Smooth muscle cell of the pulmonary artery (primary cell): ENCODE measurements at places on chromosomes 11 and 22. TPM values are rescaled to one million over a fixed set of nuclear protein-coding genes. Genes with fewer than 3 reads are reported as not detected.

OR5B21 gene
- total RNA-seq = not detected in 2 replicates

MYEOV gene
- 1.2 TPM in 2 replicates for total RNA-seq

UBQLNL gene
- total RNA-seq = 0.23 and 0.33 TPM in 2 replicates

SLC6A5 gene
- total RNA-seq = not detected in 2 replicates

MRGPRX4 gene
- total RNA-seq = not detected in 2 replicates

COMMD9 gene
- total RNA-seq = 29.5 and 32.8 TPM in 2 replicates

OR52E1 gene
- not detected in 2 replicates for total RNA-seq

PGA4 gene
- total RNA-seq = 2.5 TPM in 1 of 2 replicates, not detected in the other

APOA5 gene
- not detected in 2 replicates for total RNA-seq

DDB1 gene
- total RNA-seq = 283 and 295 TPM in 2 replicates

F2 gene
- not detected in 2 replicates for total RNA-seq

KCTD14 gene
- total RNA-seq = 0.50 and 0.72 TPM in 2 replicates

DGCR6 gene
- 0.46 and 0.59 TPM in 2 replicates for total RNA-seq

A4GALT gene
- total RNA-seq = 13.0 and 41.2 TPM in 2 replicates

OR8G5 gene
- total RNA-seq = not detected in 2 replicates

TP53AIP1 gene
- not detected in 2 replicates for total RNA-seq

TUT1 gene
- total RNA-seq = 8.7 and 9.2 TPM in 2 replicates

POLR2L gene
- total RNA-seq = 271 and 287 TPM in 2 replicates

CSF2RB gene
- 0.46 and 0.52 TPM in 2 replicates for total RNA-seq

ANGPTL5 gene
- 2.7 TPM in 1 of 2 replicates, not detected in the other for total RNA-seq

MUC2 gene
- not detected in 2 replicates for total RNA-seq

PARVA gene
- 71.7 and 74.6 TPM in 2 replicates for total RNA-seq

SMC1B gene
- 0.07 TPM in 1 of 2 replicates, not detected in the other for total RNA-seq

NXPE1 gene
- not detected in 2 replicates for total RNA-seq
